ENCODE measurements at places on chromosomes 4 and X.

DNA sequence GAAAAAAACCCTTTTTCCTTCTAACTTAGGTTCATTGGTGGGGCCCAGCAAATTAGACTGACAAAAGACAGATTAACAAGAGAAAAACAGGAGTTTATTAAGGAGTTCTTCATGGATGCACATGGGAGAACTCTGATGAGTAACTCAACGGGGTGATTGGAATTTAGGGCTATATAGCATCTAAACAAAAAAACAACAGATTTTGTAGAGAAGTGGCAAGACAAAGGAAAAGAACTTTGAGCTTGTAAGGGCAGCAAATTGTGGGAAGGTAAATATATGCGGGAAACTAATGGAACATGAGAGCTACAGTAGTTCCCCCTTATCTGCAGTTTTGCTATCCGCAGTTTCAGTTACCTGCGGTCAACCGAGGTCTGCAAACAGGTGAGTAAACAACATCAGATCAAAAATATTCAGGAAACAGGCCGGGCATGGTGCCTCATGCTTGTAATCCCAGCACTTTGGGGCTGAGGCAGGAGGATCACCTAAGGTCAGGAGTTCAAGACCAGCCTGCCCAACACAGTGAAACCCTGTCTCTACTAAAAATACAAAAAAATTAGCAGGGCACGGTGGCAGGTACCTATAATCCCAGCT lies 573.6 kb downstream of the ADGRL3 start:
- DNase-seq = no peak

DNA sequence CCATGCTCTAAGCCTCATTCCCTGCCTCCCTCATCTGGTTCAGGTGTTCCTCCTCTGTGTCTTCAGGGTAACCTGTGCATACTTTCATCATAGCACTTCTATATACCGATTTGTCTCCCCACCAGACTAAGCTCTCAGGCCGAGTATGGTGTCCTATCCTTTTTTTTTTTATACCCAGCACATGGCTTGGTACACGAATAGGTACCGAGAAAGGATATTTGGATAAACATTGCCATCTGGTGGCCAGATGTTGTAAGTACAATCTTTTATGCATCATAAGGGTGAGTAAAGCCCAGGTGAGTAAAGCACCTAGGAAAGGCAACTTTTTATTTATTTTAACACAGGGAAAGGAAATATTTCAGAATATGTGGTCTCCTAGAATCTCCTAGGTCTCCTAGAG lies 68.4 kb downstream of the MID2 start:
- peak; percentile 2 for DNase-seq

GRCh38 chr4:92551616-92552015 lies 247.8 kb downstream of the GRID2 start:
- DNase-seq = no peak

DNA sequence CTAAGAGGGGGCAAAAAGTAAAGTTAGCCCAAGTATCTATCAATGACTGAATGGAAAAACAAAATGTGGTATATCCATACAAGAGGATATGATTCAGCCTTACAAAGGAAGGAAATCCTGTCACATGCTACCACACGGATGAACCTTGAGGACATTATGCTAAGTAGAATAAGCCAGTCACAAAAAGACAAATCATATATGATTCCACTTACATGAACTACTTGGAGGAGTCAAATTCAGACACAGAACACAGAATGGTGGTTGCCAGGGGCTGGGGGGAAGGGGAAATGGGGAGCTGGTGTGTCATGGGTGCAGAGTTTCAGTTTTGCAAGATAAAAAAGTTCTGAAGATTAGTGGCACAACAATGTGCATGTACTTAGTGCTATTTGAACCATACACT lies 101.8 kb downstream of the SH3KBP1 start:
- no peak for DNase-seq

GRCh38 chr4:98994474-98995182 lies 893 bp upstream of the METAP1 start:
- no peak for DNase-seq

DNA sequence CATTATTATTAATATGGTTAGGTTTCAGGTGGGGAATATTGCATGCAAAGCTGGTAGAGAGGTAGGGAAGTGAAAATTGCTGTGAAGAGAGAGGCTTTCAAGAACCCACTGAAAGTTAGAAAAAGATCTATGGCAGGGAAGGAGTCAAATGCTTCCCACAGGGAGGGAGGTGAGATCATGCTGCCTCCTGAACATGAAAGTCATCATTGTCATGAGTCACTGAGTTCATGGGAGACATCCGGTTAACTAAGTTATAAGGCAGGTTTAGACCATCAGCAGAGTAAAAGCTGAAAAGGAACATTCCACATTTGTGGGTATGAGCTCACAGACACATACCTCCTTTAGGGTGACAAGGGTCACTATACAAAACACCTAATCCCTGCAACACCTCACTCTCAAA lies 16.2 kb downstream of the GATB start:
- no peak for DNase-seq

DNA sequence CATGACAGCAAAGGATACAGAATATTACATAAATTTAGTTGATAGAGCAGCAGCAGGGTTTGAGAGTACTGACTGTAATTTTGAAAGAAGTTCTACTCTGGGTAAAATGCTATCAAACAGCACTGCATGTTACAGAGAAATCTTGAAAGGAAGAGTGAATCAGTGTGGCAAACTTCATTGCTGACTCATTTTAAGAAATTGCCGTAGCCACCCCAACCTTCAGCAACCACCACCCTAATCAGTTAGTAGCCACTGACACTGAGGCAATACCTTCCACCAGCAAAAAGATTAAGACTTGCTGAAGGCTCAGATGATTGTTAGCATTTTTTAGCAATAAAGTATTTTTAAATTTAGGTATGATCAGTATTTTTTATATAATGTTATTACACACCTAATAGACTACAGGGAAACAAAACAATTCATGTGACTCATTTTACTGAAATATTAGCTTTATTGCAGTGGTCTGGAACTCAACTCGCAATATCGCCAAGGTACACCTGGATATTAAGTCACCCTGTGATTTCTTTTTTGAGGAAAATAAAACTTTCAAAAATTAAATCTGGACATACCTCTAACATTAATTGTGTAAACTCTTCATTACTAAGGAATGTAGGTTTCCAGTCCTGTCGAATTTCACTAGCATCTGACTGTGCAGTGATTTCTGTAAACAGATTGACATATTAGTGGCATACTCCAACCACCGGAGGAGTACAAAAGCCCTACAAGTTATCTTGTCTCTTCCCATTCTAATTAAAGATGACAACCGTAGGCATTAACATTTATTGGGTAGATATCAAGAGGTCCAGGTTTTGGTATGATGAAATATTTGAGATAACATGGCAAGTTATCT lies 71.1 kb downstream of the CLOCK start:
- no peak for DNase-seq

DNA sequence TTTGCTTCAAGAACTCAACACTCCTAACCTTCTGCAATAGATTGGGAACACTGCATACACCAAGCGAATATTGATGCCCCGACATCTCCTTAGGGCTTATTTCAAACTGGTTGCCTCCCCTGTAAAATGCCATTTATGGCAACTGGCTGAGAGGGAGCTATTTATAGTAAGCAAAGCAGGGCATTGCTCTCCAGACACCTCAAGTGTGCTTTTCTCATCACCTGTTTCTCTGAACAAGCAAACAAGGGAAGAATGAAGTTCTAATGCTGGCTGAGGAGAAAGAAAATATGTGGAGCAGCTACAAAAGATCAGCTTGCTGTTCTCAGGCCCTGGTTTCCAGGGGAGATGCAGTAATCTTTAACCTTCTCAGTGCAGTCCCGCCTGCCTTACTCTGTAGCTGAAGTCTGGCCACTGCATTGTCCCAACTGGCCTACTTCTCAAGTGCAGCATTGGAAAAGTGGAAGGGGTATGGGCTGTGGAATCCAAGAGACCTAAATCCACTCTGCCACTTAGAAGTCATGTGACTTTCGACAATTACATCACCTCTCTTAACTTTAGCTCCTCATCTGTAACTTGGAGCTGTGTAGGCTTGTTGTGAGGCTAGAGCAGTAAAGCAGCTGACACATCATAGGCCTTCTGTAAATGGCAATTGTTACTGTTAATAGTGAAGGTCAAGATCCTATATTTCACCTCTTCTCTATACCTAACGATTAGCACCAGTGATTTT lies 47.9 kb upstream of the FGF13 start:
- no peak for DNase-seq

GRCh38 chrX:154784149-154784995 lies 20.9 kb downstream of the MPP1 start:
- DNase-seq = no peak

DNA sequence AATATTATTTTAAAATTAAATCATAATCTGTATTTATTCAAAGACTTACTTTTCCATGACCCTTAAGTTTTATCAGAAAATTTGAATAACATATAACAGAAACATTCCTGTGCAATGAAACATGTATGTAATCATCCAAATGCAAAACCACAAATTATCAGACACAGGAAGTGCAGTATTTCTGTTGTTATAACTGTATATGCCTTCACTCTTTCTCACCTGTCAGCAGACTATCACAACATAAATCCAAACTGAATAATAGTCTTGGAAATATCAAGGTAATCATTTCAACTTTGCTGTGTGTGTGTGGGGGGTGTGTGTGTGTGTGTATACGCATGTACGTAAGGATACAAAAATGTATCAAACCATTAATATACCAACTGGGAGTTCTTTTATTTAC lies 285.9 kb downstream of the SLC7A11 start:
- DNase-seq = no peak

DNA sequence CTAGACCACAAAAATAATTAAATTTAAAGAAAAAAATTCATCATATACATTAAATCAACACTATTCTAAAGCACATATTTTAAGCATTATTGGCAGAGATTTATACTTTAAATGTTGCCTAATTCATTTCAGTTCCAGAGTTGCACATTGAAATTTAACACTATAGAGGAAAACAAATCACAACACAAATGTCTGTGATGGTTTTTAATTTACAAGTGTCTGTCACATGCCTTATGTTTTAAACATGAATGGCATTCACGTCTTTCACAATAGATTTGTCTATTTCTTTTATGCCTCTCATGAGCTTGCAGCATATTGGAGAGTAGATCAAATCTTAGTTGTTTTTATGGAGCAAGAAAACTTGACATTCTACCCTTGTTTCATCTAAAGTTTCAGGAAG lies 811.3 kb downstream of the NLGN4X start:
- DNase-seq = no peak

DNA sequence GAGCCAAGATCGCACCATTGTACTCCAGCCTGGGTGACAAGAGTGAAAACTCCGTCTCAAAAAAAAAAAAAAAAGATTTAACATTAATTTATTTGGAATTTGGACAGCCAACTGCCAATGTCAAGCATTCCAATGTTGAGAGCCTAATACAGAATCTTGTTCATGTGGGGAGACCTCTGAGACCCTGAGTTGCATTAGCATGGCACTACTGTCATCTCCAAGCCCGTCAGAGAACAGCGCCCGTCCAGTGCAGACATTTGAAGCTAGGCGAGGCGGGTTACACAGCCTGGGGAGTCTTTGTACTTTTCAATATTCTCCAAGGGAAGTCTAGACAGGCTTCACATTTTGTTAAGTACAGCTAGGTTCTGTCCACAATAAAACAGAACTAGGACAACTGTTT lies 126.7 kb downstream of the CHRNA9 start:
- DNase-seq = no peak

- DNase-seq = no peak
Measured at GRCh38 chr4:67234296-67234695, 311.0 kb downstream of the CENPC start.

GRCh38 chr4:98993419-98994071 lies 2.0 kb upstream of the METAP1 start:
- DNase-seq = no peak

DNA sequence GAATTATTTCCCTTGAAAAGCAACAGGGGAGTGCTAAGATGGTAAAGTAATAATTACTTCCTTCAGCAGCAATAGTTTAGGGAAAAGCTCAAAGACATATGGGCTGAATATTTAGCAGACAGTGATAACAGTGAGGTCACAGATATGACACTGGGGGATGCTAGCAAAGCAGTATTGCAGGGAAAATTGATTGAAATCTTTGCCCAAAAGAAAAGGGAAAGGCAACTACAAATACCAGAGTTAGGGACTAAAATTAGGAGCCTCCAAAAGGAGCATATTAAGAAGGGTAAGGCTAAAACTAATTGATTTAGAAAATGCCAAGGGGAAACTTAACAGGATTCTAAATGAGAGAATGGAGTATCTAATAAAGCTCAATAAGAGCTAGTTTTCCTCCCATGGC lies 1191.3 kb upstream of the TENM3 start:
- DNase-seq = no peak

- no peak for DNase-seq
Measured at GRCh38 chr4:159367781-159368080, 264.9 kb downstream of the RAPGEF2 start.

GRCh38 chr4:147933779-147934178 lies 201.9 kb downstream of the ARHGAP10 start:
- DNase-seq = no peak

GRCh38 chr4:73055241-73055897 lies 14.1 kb downstream of the COX18 start:
- DNase-seq = no peak

DNA sequence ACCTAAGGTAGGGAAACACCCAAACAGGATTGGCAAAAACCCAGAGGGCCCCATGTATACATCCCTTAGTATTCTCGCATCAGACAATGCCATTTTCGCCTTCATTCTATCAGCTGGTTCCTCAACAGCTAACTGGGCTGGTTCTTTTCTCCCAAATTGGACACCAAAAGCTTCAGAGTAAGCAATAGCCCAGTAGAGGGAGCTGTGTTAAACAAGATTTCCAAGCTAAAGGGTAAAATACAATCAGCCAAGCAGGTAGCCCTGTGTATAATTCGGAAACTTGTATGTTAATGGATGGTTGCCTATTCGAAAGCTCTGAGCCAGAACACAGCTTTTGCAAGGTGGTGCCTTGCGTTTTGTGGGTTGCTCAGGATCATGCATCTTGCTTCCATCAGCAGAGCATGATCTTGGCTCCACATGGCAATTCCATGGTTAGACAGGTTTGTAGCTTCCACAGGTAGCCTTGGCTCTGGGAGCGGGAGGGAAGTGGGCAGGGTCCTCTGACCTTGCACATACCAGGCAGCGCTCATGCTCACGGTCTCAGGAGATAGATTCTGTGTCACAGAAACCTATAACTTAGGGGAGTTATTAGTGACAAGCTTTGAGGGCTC lies 115.2 kb upstream of the LNX1 start:
- DNase-seq = no peak

DNA sequence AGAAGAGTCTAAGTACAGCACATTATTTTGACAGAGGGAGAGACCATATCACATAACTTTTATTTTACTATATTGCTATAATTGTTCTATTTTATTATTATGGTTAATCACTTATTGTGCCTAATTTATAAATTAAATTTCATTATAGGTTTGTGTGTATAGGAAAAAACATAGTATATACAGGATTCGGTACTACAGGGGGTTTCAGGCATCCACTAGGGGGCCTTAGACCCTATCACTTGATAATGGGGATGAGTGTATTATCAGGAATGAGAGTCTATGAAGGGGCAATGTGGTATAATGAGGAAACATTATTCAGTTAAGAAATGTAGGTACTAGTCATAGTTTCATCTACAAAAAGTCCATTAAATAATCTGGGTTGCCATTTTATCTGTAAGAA lies 833.1 kb downstream of the C4orf33 start:
- DNase-seq = no peak

GRCh38 chr4:132809298-132810032 lies 339.6 kb upstream of the PCDH10 start:
- DNase-seq = no peak

Measured in T-cell (primary cell).